ENCODE measurements at places on chromosomes 12 and 14.

DNA sequence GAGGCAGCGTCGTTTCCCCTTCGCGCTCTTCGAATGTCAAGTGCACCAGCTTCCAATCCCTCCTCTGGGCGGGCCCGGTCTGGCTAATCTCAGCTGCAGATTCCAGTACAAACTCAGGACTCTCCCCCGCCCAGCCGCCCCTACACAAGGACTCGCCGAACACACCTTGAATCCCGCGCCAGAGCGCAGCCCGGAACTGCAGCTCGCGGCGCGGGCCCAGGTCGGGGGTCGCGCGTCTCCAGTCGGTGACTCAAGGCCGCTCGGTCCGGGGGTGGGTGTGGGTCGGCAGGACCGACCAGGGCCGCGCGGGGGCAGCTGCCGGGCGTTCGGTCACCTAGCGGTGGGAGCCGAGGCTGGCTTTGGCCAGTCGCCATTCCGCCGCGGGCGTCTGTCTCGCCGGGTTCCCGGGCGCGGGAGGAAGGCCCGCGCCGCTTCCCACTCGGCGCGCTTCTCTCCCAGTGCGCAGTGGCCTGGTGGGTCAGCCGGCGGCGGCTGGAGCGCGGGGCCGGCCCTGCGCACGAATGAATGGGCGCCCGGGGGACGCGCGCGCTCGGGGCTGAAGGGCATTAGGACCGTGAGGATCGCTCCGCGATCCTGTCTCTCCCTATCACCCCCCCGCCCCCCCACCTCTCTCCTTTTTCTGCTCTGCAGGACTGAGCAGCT is at the start of gene GALNT16:
TSS of gene GALNT16 (plus strand) at position 632 of the 663 bp plus-strand sequence. CDS start 133 bp downstream, outside the sequence.
- DNase-seq = no peak

DNA sequence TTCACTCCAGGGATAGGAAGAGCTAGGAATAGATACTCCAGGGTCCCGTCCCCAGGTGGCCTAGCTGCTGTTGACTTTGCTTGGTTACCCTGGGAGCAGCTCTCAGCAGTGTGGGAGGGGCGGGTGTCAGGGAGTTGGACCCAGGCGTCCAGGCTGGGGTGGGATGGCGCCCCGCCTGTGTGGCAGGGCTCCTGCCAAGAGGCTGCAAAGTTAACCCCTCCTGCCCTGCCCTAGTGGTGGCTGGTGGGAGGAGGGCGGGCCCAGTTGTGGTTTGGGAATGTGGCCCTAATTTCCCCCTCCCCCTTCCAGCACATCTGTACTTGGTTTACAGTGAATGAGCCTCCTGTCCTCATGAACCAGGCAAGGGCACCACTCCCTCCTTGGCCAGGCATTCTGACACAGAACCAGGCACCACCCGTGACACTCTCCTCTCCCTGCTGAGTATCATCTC is 1.7 kb upstream of the RARG start:
- no peak for DNase-seq

GRCh38 chr12:1078002-1078401 is 87.0 kb downstream of the ERC1 start:
- DNase-seq = peak; percentile 7

DNA sequence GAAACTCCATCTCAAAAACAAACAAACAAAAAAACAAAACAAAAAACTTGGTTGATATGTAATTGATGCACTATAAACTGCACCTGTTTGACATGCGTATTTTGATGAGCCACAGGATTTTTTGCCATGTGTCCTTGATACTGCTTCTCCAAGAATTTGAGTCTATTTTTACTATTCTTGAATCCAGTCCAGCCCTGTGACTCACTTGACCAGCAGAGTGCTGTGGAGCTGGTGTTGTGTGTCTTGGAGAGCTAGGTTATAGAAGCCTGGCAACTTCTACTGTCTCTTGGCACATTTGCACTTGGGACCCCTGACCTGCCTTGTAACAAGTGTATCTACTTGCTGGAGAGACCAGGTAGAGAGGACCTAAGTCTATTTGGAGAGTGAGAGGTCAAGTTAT is 52.0 kb downstream of the KLRG1 start:
- no peak for DNase-seq

GRCh38 chr14:104372390-104373054 is 207.0 kb upstream of the C14orf180 start:
- DNase-seq = no peak

GRCh38 chr12:13173012-13173932 is 23.3 kb upstream of the EMP1 start:
- DNase-seq = peak; percentile 96

DNA sequence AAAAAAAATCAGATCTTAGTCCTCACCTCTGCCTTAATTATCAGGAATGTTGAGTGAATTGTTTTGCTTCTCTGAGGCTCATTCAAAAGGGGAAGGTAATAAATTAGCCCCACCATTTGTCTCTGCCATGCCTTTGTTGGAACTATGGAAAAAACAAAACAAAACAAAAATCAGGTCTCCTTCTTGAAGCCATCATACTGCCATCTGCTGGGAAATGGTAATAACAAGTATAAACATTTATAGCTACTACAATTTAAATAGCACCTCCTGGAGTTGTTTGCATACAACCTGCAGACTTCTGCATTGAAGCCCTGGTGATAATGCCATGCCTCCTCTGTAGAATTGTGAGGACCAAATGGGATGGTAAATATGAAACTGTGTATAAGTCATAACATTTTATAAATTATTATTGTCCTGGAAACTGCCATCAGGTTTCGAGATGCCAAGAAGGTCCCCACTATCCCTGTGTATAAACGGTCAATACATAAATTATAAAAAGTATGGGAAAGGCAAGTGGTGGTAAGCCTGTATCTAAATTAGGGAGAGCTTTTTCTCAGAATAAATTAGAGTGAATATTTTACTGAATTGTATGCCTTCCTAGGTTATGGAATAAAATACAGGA is 87.2 kb upstream of the FGD4 start:
- DNase-seq = peak; percentile 65

DNA sequence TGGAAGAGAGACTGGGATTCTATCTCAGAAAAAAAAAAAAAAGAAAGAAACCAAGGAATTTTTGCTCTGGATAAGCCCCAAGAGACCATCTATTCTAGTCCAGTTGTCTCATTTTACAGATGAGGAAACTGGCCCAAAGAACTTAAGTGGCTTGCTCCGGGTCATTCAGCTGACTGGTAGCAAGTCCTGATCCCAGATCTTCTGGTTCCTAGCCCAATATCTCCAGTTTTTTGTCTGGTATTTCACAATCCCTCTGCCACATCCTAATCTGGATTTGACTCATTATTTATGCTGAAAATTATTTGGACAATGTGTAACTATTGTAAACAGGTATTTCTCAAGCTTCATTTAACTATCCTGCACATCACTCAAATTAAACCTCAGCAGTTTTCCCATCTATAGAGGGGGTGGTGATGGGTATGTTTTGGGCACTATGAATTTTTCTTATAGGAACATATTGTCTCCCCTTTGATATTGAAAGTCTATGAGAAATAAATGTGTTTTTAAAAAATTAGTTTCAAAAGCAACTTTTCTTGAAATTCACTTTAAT is 43.4 kb downstream of the PPP2R5E start:
- peak; percentile 56 for DNase-seq

GRCh38 chr14:92380131-92380530 is 57.2 kb downstream of the SLC24A4 start:
- DNase-seq = no peak

DNA sequence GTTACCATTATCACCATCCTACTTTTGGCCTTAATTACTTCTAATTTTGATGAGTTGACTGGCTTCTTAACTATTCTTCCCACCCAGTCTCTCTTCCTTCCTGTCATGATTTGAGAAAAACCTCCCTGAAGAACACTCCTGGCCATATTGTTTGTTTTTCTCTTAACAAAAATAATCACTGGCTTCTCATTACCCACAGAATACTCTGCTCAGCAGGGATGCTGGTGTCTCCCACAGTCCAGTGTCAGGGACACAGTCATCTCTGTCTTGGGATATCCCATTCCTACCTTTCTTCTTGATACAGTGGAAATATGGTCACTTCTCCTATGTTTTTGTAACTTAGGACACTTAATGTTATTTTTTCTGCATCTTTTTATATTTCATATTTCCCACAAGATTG is 103.7 kb downstream of the SRGAP1 start:
- no peak for DNase-seq

GRCh38 chr12:97936165-97936564 is 473.6 kb downstream of the RMST start:
- peak; percentile 26 for DNase-seq

DNA sequence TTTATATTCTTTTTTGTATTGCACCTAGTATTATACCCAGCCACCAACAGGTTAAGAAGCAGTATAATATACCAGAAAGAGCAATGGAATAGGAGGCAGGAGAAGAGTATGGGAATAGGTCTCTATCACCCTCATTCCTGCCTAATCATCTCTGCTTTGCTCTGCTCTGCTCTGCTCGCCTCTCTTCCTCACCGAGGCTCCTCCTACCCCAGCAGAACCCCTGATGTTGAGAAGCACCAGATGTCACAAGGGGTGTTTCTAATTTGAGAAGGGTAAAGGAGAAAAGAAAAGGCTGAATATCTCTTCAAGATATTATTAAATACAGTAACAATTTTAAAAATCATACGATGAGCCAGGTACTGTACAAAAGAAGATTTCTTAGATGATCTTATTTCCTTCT is 89.0 kb downstream of the STON2 start:
- DNase-seq = no peak

- DNase-seq = no peak
Observed at GRCh38 chr12:117875744-117876435, 92.9 kb downstream of the KSR2 start.

GRCh38 chr12:3732901-3733300 is 20.0 kb downstream of the CRACR2A start:
- DNase-seq = no peak

All from bronchial epithelial cell (primary cell).